Breast epithelium (tissue), 4 donors: ENCODE measurements at places on chromosomes 1 and 21. TPM values are rescaled to one million over a fixed set of nuclear protein-coding genes. Genes with fewer than 3 reads are reported as not detected.

DNA sequence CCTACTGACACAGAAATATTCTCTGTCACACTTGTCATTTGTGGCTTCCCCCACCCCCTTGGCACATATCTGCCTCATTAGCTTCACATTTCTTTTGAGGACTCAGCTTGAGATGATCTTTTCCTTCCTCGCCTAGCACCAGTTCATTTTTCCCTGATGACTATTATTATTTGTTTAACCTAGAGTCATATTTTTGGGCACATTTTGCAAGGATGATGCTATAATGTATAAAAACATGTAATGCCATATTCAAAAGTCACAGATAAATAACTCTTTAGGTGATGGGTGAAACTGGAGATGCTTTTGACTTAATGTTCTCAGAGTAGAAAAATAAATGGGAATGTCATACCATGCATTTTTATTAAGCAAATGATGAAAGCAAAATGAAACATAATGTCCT, 202.7 kb downstream of the BACH1 start:
- DNase-seq: no peak

GRCh38 chr1:168235937-168236336, 10.1 kb downstream of the SFT2D2 start:
- DNase-seq: no peak

DNA sequence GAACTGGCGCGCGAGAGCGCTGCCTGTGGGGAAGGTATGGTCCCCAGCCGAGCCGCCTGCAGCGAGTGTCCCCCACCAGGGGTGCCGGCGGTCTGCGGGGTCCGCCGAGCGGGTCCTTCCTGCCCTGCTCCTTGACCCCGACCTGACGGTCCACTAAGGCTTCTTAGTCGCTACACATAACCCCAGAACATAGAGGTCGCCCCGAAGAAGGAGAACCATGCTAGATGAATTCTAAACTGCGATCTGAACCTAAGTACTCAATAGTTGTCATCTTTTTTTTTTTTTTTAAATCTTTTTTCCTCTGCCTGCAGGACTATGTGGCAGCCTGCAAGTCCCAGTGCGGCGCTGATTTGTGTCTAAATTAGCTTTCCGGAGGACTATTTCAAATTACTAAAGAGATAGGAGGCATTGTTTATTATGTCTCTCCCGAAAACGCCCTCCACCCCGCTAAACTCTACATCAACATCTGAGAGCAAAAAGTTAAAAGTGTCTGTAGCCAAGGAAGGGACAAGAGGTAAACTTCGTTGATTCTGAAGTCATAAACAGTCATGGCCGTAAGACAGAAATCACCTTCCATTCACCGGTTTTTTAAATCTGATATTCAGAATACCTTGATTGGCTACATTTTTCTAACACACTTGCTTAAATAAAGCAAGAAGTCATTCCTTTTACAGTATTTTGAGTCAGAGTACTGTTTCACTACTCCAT, 476 bp downstream of the AXDND1 start:
- no peak for DNase-seq

DNA sequence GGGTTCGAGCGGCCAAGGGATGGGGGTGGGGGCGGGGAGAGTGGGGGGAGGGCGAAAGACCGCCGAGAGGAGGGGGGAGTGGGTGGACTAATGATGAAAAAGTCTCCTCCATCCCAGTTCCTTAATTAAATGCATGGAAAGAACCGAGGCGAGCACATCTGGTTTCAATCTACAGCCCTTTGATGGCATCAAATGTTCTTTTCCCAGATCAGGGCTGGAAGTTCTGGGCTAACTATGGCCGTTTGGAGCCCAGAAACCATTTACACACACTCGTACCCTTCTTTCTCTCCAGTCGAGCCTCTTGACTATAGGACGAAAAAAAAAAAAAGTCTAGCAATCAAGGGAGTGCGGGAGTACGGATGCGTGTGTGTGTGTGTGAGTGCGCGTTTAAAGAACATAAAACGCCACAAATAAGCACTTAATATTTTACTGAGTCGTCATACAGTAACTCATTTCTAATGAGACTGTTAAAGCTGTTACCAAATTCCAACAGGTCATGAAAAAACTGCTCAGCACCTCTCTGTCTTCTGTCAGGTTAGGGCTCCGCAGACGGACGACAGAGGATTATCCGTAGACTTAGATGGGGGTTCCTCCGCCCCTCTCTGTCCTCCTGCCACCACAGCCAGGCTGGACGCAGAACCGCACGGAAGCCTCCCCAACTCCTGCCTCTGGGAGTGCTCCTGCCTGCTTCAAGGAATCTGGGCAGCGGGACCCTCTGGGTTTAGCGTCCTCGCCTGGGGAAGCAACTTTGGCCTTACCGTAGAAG, 2.1 kb upstream of the PRRX1 start:
- no peak for DNase-seq

DNA sequence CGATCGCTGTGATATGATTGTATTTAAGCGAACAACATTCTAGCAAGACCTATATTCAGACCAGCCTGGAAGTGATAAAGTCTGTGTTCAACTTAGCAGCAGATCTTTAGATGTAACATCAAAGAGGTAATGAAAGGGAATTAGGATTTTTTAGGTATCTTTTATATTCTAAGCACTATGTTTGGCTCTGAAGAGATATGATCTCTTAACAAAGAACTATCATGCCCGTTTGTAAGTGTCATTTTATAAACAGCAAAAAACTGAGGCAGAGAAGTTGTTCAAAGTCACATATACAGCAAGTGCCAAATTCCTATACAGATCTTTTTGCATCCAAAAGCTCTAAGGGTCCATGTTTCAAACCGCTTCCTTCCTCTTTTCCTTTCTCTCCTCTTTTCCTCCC, 53.0 kb upstream of the TIAM1 start:
- DNase-seq: no peak

GRCh38 chr1:29304025-29304684, 67.8 kb downstream of the PTPRU start:
- no peak for DNase-seq

DNA sequence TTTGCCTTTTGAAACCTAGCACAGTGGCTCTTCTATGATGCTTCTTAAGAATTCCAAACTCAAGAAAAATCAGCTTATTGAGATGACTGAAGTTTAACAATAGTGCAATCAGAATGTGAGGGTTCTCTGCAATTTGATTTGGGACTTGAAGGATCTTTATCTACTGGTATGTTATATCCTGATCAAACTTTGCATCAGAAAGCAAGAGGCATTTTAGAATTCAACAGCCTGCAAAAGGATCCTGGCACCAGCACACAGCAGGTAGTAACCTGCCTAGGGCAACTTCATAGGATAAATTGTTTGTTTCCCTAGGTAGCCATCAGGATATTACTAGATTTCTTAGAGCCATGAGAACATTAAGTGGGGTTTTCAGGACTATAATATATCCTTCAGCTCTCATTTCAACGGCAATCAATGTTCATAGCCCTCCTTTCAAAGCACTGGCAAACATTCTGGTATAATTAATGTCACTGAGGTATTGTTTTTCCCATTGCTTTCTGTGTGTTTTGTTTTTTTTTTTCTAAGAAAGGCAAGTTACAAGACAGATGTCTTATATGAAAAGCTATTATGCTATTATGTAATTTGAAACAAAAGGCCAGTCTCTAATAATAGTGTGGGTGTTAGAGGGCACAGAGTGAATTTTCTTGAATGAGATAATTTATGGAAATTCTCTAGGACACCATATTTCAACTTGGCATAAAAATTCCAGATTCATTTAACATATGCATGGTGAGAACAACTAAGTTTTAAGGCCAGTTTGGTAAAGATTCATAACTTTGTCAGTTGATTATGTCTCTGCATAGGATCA, 34.5 kb downstream of the NTNG1 start:
- no peak for DNase-seq

DNA sequence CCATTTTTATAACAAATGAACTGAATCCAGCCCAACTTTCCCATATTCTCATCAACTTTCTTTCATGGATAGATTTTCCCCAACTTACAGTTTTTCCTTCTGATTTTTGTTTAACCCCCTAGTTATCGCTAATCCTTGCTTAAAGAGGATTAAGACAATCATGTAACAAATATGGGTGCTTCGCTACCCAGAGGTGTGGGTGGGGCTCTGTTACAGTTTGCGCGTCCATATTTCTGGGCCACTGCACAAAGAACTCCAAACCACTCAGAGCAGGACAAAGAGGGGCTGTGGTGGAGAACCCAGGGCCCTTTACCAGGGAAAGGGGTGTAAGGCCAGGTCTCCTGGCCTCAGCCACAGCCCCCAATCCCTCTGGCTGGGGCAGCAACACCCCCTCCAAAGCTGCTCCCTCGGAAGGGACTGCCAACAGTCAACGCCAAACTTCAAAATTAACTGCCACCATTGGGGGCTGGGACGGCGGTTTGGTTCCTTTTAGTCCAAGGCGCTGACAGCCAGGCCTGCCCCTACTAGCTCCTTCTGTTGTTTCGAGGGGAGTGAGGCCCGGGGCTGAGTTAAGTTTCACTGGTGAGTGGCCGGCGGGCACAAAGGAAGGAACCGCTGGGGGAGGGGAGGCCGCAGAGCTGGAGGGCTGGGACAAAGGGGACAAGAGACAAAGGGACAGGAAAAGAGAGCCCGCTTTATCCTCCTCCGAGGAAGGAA, 27.9 kb downstream of the SSBP3 start:
- no peak for DNase-seq

- no peak for DNase-seq
Observed at GRCh38 chr1:197911111-197911856, 5.9 kb upstream of the LHX9 start.

DNA sequence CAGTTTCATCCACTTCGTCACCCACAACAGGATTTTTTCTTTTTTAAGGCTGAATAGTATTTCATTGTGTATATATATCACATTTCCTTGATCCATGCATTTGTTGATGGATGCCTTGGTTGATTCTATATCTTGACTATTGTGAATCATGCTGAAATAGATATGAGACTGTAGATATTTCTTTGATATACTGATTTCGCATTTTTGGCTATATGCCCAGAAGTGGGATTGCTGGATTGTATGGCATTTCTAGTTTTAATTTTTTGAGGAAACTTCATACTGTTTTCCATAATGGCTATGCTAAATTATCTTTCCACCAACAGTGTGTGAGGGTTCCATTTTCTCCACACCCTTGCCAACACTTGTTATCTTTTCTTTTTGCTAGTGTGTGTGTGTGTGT, 5.0 kb downstream of the GUCA2B start:
- no peak for DNase-seq

GRCh38 chr1:26785611-26786436, 1.9 kb upstream of the PIGV start:
- DNase-seq: no peak

GRCh38 chr1:168372861-168373371, 92.2 kb downstream of the TBX19 start:
- no peak for DNase-seq

DNA sequence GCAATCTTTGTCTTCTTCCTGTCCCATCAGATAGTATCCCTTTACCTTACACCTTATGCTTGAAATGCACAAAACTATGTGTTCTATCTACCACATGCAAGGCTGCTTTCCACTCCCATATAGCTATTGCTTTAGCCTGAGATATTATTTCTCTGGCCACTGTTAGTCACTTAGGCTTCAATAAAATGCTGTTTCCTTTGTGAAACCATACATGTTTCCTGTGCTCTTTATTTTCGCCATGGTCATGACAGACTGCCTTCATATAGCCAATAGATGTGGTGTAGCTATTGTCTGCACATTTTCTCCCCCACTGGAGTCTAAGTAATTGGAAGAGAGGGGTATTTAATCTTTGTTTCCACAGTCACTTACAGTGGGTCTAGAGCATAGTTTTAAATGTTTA, 108.4 kb downstream of the GREM2 start:
- DNase-seq: no peak

- DNase-seq: no peak
Observed at GRCh38 chr1:24236789-24237371, 49.8 kb upstream of the IFNLR1 start.

DNA sequence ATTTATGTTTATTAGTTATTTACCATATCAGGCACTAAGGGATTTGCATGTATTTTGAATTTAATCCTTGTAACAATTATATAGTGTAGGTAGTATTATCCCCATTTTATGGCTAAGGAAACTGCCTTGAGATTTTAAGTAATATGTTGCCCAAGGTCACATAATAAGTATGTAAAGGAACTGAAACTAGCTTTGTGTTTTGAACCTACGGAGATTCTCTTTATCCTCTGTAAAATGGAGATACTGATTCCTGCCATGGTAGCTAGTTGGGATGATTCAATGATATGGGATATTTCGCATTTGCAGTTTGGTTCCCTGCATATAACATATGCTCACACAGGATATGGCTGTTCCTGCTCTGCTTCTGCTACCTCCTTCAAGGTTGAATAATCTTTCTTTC, 144.3 kb downstream of the ST6GALNAC3 start:
- no peak for DNase-seq

GRCh38 chr21:43854773-43855633, 10.0 kb upstream of the AGPAT3 start:
- no peak for DNase-seq

DNA sequence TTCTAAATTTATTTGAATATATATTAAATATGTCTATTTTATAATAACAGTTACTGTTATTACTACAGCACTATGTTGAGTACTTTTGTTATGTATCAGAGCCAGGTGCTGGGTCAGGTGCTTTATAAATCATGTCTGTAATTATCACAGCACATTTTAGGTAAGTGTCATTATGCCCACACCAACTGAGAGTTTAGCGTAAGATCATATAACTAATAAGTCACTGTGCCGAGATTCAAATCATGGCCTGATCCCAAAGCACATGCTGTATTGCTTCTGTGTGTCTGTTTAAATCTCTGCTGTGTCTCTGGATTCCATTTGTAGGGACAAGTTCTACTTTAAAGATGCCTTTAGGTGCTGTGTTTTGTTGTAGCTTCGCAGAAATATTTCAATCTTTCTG, 1.9 kb downstream of the GPSM2 start:
- DNase-seq: no peak

GRCh38 chr1:84247425-84248220, 53.9 kb upstream of the SAMD13 start:
- DNase-seq: no peak

Gene C1orf21
- total RNA-seq: 54.7 TPM

Gene FMO5
- total RNA-seq: 22.0 TPM

Gene FMO1
- 9.4 TPM for total RNA-seq

Gene TMCC2
- 1.1 TPM for total RNA-seq

Gene FAM163A
- not detected for total RNA-seq

Gene ADCY10
- 0.15 TPM for total RNA-seq

Gene PAQR7
- 8.2 TPM for total RNA-seq

Gene TNFSF4
- total RNA-seq: 0.66 TPM

Gene CFAP141
- total RNA-seq: not detected

Gene TMEM234
- total RNA-seq: 20.6 TPM

Gene S100B
- 25.6 TPM for total RNA-seq

Gene FASLG
- total RNA-seq: 0.44 TPM
